ENCODE measurements at places on chromosomes 1 and 21.

GRCh38 chr1:87115317-87115890, 201.0 kb downstream of the HS2ST1 start:
- no peak for DNase-seq

- no peak for DNase-seq
Measured at GRCh38 chr1:8639148-8639547, 178.3 kb downstream of the RERE start.

GRCh38 chr1:212309967-212310366, 24.8 kb downstream of the PPP2R5A start:
- no peak for DNase-seq

DNA sequence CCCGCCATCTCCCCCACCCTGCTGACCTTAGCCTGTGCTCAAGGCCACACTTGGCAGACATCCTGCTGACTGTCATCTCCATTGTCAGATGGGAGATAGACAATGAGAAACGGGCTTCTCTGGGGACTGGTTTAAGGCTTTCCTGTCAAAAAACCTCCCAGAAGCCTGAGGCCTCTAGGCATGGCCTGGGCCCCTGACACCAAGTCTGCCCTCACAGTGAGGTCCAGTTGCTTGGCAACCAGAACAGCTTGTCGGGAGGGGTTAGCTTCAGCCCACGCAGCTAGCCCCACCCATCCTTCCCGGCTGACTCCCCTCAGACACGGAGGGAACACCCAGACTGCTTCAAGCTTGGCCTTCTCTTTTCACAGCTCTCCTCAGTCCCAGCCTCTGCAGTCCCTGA, 11.0 kb downstream of the PLEKHA6 start:
- no peak for DNase-seq

GRCh38 chr1:33256471-33257206, at the start of gene ZNF362:
Gene ZNF362 (plus strand): TSS chr1:33256492. CDS start chr1:33270575, 14,083 bp downstream.
- DNase-seq = peak; percentile 52

- DNase-seq = no peak
Measured at GRCh38 chr1:24351247-24351646, 32.1 kb downstream of the GRHL3 start.

DNA sequence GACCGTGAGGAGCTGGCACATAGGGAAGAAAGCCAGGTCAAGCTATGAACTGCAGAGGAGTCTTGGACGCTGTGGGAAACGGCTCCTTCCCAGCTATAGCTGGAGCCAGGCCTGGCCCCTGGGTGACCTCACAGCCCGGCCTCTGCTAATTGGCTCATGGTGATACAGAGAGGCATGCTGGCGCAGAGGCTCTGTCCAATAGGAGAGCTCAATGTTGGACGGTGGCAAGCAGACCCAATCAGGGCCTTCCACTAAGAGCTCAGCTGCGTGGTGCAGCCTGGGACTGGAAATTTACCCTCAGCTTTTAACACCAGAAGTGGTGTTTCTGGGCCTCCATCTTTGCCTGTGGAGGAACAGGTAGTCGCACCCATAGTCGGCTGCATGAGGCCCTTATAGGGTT, 64.4 kb upstream of the GRHL3 start:
- no peak for DNase-seq

DNA sequence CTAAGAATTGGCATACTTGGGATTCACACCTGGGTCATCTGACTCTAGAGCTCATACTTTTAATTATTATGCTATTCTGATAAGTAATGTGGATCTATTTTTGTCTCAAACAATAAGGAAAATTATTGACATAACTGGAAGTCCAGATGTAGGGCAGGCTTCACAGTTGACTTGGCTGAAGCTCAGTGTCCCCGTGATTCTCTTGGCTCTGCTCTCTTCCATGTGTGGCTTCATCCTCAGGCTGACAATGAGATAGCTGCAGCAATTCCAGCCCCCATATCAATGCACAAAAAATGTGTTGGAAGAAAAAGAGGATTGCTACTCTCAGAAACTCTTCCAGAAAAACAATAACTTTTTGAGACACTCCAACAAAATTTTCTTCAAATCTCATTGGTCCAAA, 23.8 kb downstream of the HSD11B1 start:
- no peak for DNase-seq

- DNase-seq = no peak
Measured at GRCh38 chr1:187281085-187281484, 452.3 kb downstream of the PLA2G4A start.

DNA sequence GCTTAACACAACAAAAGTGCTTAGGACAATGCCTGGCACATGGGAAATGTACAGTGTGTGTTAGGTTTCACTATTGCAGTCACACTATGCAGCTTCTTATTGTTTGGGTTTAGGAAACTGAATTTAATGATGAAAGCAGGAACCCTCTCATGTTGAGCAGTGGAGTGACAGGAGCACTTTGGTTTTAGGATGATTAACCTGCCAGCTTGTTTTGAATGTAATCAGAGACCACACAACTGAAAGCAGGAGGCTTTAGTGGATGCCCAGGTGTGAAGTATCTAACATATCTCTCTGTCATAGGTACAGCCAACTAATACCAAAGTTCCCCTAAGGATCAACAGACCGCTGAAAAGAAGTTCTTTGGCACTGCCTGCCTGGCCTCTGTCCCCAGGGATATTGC, 406.9 kb upstream of the USP24 start:
- no peak for DNase-seq

GRCh38 chr1:46735708-46736324, 16.9 kb upstream of the EFCAB14 start:
- DNase-seq = no peak

DNA sequence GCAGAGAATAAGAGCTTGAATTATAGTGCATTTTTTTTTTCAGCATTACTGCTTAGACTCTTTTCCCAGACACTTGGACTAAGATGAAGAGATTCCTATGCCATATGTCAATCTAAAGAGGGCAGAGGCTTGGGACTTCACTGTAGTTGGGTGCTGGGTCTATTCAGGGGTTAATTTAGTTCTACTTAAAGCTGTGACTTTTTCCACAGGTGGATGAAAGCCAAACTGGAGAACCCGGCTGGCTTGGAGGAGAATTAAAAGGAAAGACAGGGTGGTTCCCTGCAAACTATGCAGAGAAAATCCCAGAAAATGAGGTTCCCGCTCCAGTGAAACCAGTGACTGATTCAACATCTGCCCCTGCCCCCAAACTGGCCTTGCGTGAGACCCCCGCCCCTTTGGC, 104.8 kb downstream of the ATP5PO start:
- no peak for DNase-seq

- DNase-seq = no peak
Measured at GRCh38 chr1:183188240-183188639, 2.2 kb downstream of the LAMC2 start.

GRCh38 chr21:42423197-42423675, 19.5 kb downstream of the UBASH3A start:
- no peak for DNase-seq

GRCh38 chr1:44905276-44905675, 62.2 kb upstream of the PTCH2 start:
- DNase-seq = no peak

GRCh38 chr1:210301615-210302000, 27.1 kb upstream of the HHAT start:
- DNase-seq = no peak

GRCh38 chr1:34928699-34929496, 552 bp downstream of the DLGAP3 start:
- no peak for DNase-seq

DNA sequence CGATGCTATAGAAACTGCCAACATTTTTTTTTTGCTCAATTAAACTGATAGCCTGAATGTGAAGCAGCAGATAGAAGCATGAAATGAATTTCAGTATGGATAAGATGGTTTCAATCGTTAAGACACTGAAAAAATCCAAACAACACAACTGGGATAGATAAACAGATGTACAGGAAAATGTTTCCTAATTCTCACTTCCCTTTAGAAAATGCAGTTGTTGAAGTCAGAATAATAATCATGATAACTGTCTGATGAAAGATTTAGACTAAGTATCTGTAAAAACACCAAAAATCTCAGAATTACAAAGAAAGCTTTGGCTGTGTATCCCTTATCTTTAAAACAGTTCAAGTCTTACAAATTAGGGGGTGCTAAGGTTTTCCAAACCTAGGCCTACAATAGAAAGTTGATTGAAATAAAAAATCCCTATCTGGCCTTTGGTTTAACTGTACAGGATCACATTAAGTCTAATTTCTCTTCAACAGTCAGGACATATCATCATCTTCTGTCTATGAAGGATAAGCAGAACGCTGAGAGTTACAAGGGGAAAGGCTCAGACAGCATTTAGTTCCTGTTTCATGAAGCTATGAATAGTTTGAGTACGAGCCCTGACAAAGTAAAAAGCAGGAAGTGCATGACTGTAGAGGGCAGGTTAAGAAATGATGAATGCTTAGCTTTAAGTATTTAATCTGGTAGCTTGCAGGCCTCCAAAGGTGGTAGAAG, 203.2 kb downstream of the APP start:
- no peak for DNase-seq

DNA sequence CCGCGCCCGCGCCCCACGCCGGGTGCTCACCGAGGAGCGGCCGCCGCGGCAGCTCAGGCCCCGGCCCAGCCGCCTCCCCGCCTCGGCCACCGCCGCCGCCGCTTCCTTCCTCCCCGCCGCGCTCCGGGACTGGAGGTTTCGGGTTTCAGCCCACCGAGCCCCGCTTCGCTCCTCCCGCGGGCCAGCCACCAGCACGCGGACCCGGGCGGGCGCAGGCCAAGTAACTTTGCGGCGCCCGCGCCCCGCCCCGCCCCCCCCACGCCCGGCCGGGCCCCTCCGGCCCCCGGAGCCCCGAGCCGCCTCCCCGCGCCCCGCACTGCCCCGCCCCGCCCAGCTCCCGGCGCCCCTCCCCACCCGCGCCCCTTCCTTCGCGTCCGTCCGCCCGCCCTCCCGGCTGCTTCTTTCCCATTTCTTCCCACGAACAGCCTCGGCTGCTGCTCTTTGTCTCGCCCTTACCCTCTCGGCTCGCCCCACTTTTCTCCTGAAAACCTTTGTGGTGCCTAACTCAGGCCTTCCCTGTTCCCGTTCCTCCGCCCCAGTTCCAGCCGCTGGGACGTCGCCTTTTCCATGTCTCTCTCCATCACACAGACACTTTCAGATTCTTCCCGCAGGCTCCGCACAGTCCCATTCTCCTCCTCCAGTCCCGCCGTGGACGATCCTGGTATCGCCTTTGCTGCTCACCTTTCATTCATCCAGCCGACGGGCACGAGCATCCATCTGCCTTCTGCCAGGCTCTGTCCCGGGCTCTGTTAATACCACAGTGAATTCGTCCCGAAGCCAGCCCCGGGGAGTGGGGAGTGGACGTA, at the start of gene GPR161:
Gene GPR161, minus strand, starts transcription at position 222 of the 806 bp plus-strand sequence. CDS start 32,080 bp downstream, outside the sequence.
- DNase-seq = peak; percentile 3

- no peak for DNase-seq
Measured at GRCh38 chr1:117836069-117836468, 93.4 kb downstream of the GDAP2 start.

DNA sequence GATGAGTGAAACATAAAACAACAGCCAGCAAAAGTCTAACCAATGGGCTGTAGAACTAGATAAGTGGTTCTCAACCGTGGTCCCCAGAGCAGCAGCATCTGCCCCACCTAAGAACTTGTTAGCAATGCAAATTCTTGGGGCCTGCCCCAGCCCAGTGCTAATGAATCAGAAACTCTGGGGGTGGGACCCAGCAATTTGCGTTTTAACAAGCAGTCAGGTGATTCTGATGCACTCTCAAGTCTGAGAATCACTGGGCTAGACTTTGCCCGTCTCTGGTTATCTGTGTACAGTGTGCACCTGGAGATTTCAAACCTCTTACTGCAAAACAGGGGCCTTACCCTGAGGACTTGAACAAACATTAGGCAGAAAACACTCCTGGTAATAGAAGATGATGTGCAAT, 66.5 kb downstream of the PLXNA2 start:
- DNase-seq = no peak

- no peak for DNase-seq
Measured at GRCh38 chr1:191839891-191840290, 318.4 kb upstream of the RGS18 start.

GRCh38 chr1:57164584-57164983, 198.8 kb upstream of the C8B start:
- no peak for DNase-seq

DNA sequence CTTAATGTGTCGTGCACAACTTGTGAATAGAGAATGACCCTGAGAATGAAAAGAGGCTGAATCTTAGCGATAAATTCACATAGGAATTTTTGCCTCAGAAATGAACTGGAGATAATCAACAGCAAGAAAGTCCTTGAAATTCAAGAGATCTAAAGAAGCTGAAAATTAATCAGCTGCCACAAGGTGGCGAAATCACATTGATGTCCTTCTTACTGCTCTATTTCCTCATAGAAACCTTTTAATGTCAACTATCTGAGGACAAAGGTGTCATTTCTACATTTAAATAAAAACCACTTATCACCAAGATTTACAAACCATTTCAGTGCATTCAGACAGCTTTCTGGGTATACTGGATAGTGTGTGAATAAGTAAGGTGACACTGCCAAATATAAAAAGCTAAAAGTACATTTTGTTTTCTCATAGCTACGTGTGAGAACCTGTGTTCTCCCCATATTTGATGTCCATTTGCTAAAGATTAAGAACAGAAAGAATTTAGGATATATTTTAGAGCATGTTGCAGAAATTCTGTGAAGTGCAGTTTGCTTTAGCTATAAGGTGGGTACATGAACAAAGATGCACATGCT, 485.3 kb upstream of the PTBP2 start:
- DNase-seq = no peak

GRCh38 chr1:178133239-178133989, 39.5 kb downstream of the RASAL2 start:
- DNase-seq = no peak

DNA sequence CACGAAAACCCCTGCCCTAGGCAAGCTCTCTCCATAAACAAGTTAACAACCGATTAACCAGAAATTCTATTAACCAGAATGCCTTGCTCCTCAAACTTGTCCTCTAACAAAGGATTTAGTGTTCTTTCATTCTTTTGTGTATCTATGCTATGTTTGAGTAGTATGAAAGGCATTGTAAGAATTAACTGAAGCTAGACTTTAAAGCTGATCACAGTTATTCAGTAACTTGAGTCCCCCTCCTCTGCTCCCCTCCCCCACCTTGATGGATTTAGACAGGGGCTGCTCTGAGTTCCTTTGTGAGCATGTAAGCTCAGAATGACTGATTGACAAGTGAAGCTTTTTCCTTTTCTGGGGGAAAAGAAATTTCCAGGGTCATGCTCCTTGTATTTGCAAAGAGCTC, 257.6 kb downstream of the TTLL7 start:
- DNase-seq = no peak

- DNase-seq = no peak
Measured at GRCh38 chr1:3707939-3708328, 44.3 kb upstream of the CCDC27 start.

DNA sequence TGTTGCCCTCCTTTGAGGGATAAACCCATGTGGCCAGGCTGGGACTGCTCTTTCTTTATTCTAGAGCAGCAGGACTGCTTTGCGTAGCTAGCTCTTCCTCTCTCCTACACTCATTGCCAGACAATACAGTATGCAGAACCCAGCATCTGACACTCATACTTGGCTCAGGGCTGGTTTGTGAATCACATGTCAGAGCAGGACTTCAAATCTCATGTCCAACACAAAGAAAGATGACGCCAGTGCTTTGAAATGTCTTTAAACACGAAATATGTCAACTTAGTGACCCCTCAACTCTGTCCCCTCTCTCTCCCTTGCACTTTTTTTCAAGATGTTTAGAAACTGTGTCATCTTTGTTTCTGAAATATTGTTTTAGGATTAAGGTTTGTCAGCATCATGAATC, 135.0 kb downstream of the TGFB2 start:
- no peak for DNase-seq
